ENCODE measurements at places on chromosomes 6 and 20.

- DNase-seq, result no peak
These were observed 6.8 kb downstream of the DUSP15 start for GRCh38 chr20:31863296-31864085.

DNA sequence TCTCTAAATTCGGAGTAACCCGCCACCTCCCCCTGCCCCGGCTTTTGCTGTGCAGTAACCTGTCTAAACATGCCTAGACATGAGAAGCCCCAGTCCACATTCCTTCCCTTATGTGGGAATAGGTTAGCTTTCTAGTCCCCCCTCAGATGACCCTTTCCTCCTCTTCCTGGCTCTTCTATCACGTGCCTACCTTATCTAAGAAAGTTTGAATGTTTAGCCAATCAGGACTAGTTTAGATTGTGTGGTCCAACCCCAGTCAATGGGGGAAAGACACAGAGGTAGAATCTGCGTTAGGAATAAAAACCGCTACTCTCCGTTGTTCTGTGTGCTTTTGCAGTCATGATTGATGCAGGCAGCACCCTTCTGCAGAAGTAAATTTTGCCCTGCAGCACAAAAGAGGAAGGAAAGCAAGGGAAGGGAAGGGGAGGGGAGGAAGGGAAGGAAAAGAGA lies 69.0 kb upstream of the CD93 start:
- no peak for DNase-seq

DNA sequence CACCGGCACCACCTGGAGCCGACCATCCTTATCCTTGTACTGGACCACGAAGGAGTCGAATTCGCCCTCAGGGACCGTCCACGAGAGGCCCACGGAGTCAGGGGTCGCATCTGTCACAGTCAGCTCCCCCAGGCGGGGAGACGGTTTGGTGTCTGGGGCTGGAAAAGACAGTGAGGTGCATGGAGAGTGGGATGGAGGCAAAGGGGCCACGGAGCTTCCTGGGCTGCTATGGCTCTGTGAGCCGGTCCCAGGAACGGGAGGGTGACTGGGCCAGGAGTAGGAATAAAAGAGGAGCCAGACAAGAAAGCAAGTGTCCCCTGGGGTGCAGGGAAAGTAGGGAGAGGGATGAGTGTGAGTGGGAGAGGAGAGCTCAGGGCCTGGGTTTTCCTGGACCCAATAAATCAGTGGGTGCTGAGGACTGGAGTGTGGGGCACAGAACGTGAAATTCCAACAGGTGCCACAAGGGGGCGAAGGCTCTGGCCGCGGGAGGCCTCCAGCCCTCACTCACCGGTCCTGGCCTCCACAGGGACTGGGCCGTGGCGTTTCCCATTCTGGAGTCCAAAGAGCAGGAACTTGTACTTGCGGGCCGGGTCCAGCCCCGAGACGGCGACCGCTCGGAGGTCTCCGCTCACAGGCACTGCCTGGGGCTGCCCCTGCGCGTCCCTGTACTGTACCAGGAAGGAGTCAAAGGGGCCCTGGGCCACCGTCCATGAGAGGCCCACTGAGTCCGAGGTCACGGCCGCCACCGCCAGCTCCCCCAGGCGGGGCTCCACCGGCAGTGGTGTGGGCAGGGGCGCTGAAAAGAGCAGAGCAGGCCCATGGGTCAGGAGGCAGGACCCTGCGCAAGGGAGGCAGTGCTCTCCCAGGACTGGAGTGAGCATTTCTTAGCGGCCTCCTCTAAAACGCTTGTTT lies 9.9 kb downstream of the CYP21A2 start:
- DNase-seq, result peak; percentile 73

DNA sequence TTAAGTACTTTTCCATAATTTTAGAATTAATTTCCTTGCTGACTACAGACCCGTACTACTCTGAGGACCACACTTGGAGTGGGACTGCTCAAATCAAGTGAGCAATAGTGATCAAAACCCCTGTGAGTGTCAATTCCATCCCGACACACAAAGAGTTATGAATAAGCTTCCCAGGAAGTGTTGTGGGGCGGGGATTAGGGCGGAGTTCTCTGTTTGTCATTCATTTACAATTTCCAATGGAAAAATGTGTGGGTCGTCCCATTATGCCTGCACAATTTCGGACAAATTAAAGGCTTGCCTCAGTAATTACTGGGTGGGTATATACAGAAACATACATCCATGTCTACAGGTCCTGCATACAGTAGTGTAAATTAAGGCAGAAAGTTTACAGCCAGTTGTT lies 84.2 kb downstream of the ISM1 start:
- no peak for DNase-seq

GRCh38 chr20:24676353-24676977 lies 207.0 kb downstream of the SYNDIG1 start:
- no peak for DNase-seq

GRCh38 chr6:47741807-47742206 lies 40.0 kb upstream of the OPN5 start:
- no peak for DNase-seq

GRCh38 chr6:1614448-1615150 lies 4.9 kb downstream of the FOXC1 start:
- DNase-seq, result no peak

DNA sequence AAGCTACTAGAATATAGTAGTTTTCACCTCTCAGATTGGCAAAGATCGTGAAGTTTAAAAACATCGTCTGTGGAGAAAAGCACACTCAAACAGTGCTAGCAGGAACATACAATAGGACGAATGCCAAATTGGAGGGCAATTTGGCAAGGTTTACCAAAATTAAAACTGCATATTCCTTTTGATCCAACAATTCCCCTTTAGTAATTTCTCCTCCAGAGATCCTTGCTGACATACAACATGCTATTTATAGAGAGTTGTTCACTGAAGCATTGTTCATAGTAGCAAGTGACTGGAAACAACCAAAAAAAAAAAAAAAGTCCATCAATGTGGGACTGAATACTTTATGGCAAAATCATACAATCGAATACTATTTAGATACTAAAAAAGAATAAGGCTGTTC lies 202.2 kb downstream of the ATXN1 start:
- DNase-seq, result no peak

DNA sequence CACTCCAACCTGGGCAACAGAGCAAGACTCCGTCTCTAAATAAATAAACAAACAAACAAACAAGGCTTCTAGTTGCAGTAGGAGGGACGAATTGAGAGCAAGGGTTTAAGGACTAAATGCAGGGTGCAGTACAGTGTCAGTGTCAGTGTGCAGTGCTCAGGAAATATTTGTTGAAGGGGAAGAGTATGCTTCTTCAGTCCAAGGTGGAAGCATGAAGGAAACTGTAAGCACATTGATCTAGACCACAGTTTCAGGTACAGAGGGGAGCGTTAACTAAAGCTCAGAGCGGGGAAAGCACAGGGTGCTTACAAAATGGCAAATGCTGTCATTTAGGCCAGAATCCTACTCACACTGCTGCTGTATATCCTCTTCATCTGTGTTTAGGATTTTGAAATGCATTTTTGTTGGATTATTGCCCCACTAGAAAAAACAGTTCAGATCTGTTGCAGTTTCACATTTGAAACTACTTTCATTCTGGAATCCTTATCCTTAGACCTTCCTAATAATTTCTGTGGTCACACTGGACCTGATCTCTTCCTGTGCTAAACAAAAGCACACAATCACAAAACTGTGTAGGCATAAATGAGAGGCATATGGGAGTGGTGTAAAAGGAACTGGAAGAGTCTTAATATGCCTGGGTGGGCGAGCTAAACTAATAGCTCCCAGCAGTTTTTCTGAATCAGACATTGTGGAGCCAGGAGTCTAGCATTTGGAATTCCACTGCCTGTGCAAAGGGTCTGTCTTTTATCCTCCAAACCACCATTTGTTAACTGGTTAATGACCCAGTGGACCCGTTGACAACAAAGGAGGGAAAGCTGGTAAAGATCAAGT lies 41.4 kb downstream of the CBFA2T2 start:
- DNase-seq, result no peak

GRCh38 chr6:157486572-157486971 lies 105.6 kb downstream of the ZDHHC14 start:
- no peak for DNase-seq

DNA sequence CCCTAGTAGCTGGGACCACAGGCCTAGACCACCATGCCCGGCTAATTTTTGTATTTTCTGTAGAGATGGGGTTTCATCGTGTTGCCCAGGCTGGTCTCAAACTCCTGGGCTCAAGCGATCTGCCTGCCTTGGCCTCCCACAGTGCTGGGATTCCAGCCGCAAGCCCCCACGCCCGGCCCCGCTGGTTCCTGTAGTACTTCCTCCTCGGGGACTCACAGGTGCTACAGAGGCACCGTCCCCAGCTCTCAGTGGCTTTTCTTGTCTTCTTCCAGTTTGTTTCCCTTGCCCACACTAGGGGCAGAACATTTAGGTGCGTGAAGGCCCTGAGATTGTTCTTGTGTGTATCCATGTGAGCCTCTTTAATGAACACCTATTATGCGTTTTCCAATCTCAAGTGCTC lies 773 bp upstream of the ZBP1 start:
- no peak for DNase-seq

DNA sequence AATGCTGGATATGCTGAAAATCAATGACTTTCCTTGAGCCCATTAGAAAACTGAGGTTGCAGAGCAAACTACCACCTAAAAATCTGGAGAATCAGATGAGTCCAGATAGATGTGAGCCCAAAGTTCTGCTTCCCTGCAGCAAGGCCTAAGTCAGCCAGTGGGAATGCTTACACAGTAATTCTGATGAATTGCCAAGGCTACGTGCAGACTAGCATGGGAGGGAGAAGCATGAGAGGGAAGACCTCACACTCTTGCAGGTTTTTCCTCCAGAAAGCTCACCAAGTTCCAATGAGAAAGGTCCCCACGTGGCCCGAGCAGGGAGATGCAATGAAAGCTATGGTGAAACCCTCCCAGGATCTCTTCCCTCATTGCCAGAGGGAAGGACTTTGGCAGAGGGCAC lies 104.8 kb upstream of the SIRPA start:
- no peak for DNase-seq

DNA sequence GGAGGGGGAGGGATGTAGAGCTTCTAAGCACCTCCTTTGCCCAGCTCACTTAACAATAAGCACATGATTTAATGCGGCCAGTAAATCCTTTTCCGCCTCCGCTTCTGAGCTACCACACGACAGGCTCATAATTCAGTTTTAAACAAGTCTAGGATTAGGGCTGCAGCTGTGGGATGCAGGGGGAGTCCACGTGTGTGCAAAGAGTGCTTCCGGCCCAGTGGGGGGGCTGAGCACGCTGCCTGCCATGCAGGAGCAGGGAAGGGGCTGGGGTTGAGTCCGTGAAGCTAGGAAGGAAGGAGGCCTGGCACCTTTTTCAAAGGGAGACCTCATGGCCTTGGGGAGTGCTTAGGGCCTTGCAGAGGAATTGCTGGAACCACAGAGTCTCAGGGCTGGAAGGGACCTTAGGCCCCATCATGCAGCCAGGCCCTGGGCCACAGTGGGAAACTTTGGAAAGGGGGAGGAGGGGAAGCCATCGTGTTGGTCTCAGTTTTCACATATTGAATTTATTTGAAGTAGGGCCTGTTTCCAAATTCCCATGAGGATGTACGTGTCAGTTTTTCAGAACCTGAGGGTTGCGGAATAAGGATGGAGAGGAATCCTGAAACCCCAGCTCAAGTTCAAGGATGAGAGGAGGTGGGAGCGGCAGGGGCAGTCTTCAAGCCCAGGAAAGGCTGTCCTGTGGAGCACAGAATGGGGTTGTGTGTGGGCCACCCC lies 96.1 kb downstream of the VEGFA start:
- no peak for DNase-seq

DNA sequence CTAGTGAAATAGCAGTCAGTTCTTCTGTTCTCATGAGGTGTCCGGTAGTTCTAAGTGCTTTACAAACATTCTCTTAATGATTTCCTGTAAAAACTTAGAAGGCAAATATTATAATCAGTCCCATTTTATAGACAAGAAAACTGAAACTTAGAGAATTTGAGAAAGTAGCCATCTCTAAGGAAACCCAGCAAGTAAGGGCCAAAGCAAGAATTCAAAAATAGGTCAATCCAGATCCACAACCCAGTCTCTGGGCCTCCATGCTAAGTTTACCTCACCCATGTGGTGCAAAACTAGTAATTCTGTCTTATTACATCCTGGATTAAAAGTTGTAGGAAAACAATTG lies 27.6 kb upstream of the ASXL1 start:
- no peak for DNase-seq

DNA sequence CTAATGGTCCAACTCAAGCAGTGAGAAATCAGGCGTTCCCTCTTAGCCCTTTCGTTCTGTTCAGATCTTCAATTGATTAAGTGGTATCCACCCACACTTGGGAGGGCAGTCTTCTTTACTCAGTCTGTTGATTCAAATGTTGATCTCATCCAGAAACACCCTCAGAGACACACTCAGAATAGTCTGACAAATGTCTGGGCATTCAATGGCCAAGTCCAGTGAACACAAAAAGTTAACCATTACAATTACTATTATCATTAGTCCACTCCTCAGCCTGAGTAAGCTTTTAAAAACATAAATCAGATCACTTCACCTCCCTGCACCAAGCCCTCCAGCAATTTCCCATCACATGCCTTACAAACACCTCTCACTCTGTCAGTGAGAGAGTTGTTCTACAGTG lies 423.2 kb downstream of the RFPL4B start:
- no peak for DNase-seq

DNA sequence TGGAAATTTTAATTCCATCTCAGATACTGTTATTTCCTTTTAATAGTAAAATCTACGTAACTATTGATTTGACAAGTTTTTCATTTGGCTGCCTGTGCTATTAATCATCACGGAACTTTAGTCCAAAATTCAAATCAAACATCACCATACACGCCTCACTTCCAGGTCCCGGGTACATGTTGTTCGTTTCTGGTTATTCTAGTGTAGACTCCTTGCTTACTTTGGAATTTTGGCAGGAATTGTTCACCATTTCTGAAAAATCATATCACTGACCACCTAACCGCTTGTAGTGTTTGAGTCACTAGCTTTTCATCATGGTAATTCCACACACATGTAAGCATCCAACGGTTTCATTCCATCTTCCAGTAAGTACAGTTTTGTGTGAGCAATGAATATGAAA lies 98.0 kb upstream of the NHSL1 start:
- no peak for DNase-seq

DNA sequence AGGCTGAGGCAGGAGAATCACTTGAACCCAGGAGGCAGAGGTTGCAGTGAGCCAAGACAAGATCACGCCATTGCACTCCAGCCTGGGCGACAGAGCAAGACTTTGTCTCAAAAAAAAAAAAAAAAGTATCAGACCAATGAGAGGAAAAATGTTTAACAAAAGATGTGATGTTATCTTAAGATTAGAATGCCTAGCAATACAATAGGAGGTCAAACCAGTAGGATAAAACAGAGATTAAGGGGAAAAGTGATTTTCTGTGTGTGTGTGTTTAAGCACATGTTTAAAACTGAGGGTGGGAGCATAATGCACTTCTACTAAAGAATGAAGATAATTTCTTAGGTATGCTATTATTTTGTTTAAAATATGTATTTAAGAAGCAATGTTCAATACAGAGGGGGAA lies 17.9 kb downstream of the COL19A1 start:
- no peak for DNase-seq

- no peak for DNase-seq
These were observed 296.1 kb downstream of the TENT5A start for GRCh38 chr6:81456416-81456815.
